Activated naive CD8-positive, alpha-beta T cell treated with anti-CD3 and anti-CD28 coated beads for 36 hours (primary cell): ENCODE measurements at places on chromosomes 1 and 21.

DNA sequence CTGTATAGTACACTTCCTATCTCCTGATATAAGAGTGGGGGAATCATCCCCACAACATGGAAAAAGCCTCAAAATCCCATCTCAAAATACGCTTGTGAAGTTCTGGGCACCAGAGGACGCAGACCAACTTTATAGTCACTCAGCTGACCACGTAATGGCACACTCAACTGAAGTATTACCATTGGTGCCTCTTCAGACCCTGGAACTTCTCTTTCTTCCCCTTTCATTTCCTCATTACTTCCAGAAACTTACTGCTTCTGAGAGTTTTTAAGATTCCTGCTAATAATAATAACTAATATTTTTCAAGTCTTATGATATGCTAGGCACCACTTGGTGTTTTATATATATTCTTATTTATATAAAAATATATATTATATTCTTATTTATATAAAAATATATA lies 202.6 kb downstream of the PTPRC start:
- DNase-seq = no peak

DNA sequence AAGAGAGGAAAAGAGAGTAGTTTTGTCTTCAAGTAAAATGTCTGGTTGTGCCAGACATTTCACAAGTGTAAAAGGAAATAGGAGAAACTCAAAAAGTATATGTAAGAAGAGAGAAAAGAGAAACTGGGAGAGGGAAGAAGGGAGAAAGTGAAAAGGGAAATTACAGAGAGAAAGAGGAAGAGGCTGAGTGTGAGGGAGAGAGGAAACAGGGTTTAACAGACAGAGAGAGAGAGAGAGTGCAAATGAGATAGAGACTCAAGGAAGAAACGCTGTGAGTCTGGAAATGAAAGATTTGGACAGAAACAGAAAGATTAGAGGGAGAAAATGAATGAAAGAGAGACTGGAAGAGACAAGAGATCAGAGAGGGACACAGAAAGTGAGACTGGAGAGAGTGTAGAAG lies 806.2 kb downstream of the PLA2G4A start:
- no peak for DNase-seq

DNA sequence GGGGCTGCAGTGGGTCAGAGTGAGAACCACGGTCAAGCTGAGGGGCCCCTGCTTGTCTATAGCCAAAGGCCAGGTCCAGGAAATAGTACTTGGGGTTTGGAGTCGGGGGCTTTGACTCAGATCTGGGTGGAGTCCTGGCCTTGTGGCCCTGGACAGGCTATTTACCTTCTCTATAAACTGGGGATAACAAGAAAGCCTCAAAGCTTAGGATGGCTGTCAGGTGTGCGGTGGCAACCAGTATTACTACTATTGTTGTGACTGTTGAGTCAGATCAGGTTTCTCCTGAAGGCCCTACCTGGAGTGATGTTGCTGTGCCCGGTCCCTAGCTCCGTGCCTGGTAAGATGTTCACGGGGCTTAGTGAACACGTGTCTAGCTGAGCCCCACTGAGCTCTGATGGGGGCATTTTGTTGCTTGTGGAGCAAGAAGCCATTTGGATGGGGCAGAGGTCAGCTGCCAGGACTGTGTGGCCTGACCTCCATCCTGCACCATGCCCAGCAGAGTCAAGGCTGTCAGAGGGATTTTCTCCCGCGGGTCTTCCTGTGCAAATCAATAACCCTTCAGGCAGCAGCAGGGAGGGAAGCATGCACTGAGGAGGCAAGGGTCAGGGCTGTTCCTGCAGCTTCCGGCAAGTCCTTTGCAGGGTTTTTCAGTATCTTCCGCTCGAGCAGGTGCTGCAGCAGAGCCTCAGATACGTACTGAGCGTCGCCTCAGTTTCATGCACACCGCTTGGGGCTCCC lies 170.3 kb downstream of the CAMTA1 start:
- DNase-seq = no peak

GRCh38 chr1:18116777-18117176 lies 9.2 kb downstream of the IGSF21 start:
- DNase-seq = no peak

DNA sequence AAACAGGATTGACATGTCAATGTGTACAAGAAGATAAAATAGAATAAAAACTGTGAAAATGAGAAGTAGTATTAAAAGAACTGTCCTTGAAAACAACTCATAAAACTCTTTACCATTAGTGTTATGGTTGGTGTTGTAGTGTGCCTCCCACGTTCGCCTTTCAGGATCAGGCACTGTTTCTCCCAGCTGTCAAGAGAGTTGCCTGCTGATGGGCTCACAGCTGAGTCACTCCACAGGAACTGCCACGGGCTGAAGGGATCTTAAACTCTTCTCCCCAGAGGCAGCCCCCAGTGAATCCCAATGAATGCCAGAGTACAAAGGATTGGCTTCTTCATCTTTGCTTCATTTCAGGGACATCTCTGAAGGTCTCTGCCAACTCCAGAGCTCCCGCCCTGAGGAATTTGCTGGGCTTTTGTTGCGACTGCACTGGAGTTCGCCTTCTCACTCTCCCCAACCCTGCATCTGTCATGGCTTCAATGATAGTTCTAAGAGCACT lies 119.6 kb downstream of the ADGRL2 start:
- no peak for DNase-seq

- DNase-seq = no peak
Measured at GRCh38 chr1:156110252-156110651, 4.3 kb upstream of the LMNA start.

DNA sequence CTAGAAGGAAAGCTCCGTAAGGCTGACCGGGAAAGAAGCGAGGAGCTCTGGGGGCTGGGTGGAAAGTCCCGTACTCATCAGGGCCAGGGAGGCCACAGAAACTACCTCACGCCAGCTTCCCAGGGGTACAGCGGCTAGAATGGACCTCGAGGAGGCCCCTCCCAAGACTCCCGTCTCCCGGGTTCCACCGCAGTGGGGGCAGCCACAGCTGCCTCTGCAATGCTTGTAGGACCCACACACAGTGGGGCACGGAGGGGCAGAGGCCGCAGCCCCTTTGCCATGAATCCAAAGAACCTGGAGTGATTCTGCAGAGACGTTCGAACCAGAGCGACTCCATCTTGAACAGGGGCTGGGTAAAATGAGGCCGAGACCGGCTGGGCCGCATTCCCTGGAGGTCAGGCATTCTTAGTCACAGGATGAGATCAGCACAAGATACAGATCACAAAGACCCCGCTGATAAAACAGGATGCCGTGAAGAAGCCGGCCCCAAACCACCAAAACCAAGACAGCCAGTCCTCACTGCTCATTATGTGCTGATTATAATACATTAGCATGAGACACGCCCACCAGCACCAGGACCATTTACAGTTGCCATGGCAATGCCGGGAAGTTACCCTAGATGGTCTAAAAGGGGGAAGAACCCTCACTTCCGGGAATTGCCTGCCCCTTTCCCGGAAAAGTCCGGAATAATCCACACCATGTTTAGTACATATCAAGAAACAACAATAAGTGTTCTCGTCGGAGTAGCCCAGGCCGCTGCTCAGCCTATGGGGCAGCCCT lies 1.6 kb upstream of the ANKRD65 start:
- DNase-seq = peak; percentile 41

GRCh38 chr1:57319165-57319564 lies 104.7 kb downstream of the DAB1 start:
- no peak for DNase-seq

DNA sequence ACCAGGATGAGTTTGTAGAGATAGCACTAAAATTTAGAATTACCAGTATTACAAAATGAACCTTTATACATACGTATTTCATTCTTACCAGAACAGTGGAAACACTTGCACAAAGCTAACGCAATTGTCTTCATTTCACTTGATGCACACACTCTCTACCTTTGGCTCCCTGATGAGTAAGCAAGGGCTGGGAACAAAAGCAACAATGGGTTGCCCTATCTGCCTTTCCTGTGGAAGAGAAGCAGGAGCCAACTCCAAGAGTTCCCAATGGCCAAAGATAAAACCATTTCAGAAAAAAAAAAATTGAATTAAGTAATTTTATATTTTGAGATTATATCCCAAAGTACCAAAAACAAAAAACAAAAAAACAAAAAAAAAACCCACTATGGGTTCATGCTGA lies 344.1 kb upstream of the GREM2 start:
- no peak for DNase-seq

DNA sequence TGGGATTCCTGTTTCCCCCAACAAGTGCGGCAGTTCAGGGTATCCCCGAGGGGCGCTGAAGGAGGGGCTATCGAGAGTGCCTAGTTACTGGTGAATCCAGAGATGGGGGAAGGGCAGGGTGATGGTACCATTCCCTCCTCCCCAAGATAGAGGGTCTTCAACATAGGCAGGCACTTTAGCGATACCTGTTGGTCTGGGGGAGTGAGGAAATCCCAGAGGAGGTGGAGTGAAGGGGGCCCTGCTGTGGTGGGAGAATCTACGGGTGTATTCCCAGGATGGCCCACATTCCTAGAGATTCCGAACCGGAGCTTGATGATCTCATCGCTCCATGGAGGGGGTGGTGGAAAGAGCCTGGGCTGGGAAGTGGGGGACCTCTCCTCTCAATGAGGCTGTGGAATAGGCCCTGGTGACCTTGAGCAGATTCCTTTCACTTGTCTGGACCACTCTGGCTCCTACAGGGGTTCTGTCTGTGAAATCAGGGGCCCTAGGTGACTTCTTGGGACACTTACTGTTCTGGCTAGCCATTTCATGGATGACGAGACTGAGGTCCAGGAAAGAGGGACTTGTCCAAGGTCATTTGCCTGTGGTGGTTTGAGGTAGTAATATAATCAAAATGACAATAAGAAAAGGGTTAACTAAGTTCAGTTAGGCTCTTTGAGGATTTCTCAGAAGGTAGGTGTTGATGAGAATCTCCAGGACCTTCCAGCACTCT lies 52.7 kb upstream of the SYNC start:
- DNase-seq = no peak

DNA sequence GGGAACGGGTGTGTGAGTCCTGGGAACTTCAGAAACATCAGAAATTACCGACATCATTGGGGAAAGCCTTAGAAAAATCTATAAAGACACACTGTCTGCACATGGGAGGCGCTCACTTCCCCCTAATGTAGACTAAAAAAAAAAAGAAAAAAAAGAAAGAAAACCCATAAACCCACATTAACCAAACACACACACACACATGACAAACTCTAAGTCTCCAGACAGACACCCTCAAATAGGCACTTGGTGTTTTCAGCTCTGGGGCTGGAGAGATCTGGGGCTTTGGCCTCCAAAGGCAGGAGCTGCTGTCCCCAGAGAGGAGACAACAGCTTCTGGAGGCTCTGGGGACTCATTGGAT lies 13.2 kb upstream of the SDHB start:
- no peak for DNase-seq

GRCh38 chr1:225428881-225429455 lies 1.1 kb upstream of the LBR start:
- no peak for DNase-seq

- DNase-seq = no peak
Measured at GRCh38 chr1:184686540-184686939, 68.1 kb downstream of the EDEM3 start.

DNA sequence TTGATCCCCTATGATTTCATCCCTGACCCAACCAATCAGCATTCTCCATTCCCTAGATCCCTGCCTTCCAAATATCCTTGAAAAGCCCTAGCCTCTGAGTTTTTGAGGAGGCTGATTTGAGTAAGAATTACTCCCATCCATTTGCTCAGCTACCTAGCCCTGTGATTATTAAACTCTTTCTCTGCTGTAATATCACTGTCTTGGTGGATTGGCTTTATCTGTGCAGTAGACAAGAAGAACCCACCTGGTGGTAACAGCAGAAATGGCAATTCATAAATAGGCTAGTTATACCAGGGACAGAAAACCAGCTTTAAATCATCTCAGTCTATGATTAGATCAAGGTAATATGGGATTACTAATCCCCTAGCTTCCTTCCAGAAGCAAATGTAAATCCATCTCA lies 13.0 kb downstream of the IL20 start:
- no peak for DNase-seq

DNA sequence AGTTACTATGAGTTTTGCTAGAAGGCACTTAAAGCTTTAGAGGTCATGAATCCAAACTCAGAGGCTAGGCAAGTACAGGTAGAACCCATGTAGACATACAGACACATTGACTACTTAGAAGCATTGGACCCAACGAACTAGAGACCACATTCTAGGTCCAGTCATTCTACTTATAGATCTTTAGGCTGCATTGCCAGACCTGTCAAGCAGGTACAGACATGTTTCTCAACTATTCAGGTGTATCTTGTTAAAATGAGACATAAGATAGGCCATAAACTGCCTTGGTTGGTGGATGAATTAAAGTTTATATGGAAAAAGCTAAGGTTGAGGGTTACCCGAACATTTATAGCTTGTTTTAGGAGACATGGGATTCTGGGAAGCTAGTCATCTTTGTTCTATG lies 6.5 kb downstream of the ZP4 start:
- DNase-seq = no peak

GRCh38 chr1:54485416-54485815 lies 62.6 kb upstream of the ACOT11 start:
- no peak for DNase-seq

DNA sequence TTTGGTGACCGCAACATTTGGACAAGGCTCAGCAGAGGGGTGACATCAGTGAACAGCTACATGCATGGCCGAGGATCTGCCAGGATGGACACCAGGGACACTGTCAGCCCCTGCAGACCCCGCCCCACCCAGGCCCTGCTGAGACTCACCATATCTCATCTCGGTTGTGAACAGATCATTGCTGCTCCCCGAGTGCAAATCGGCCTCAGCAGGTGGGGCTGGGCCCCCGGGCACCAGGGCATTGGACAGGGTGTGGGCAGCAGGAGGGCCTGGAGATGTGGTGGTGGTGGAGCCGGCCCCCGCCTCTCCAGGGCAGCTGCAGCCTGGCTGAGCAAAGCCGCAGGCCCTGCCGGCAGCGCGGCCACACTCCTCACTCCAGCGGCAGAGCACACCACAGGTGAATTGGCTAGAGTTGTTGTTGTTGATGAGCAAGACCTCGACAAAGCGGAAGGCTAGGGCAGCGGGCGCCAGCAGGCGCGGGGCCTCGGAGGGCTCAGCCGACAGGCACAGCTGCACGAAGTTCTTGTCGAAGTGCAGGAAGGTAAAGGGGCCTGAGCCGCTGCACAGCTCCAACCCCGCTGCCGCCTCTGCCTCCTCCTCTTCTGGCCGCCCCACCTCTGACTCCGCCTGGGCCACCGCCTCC lies 8.2 kb downstream of the ADGRB2 start:
- no peak for DNase-seq

- DNase-seq = no peak
Measured at GRCh38 chr1:55694310-55694801, 479.2 kb upstream of the USP24 start.
